ENCODE measurements at places on chromosomes 5 and 9.

- DNase-seq, result no peak
These were observed 10.0 kb downstream of the CMBL start for GRCh38 chr5:10297646-10298204.

- DNase-seq, result no peak
These were observed 51.4 kb upstream of the SLC2A8 start for GRCh38 chr9:127345566-127345965.

- peak; percentile 68 for DNase-seq
These were observed 132.7 kb upstream of the DMRT1 start for GRCh38 chr9:708551-709432.

DNA sequence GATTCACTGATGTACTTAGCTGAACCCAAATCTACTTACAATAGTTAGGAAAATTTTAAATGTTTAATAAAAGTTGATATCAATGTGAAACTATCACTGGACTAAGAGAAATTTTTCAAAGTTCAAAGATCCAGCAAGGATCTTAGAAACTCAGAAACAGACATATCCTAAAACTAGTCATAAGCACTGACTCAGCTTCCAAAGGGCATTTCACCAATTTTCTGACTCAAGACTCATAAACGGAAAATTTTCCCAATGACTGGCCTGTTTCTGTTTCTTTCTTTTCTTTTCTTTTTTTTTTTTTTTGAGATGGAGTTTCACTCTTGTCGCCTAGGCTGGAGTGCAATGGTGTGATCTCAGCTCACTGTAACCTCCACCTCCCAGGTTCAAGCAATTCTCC, 66.6 kb downstream of the CDC14B start:
- no peak for DNase-seq

GRCh38 chr9:71806901-71807307, 38.6 kb upstream of the CEMIP2 start:
- peak; percentile 87 for DNase-seq

- DNase-seq, result no peak
These were observed 305.6 kb downstream of the DOCK8 start for GRCh38 chr9:520302-520701.

DNA sequence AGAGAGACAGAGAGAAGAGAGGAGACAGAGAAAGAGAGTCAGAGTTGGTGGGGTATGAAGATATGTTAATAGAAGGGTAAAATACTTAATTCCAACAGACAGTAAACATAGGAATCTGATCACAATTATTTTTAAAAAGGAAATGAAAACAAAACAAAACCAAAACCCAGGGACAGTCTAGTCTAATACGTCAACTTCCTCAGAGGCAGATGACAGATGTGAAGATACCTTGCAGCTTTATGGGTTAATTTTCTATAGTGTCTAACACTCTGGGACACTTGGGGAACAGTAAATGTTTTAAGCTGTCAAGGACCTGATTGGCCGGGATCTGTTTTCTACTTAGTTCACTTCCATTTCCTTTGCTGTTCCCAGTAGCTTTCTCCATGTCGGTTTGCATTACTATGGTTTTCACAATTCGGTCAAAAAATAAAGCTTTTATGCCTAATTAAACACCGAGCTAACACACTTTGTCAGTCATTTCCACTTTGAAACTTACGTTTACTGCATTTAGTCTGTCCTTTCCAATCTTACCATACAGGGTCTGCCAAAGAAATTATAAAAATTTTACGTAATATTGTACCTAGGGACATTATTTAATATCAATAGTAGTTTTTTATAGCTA, 216.5 kb downstream of the MCTP1 start:
- DNase-seq, result no peak

DNA sequence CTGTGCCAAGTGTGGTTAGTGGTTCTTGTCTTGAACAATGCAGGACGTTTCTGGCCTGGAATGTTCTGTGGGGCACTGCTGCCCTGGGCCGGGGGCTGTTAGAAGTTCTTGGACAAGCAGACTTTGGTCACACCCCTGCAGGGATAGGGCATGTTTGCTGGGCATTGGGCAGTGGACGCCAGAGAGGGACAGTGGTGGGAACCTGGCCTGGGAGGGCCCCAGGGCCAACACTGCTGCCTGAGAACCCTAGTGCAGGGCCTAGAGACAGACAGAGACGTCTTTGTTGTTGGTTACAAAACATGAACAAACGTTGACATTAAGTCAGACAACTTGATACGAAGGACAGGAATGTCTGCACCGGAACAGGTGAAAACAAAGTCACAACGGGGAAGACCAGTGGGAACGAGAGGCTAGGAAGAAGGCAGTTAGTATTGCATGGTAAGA, 57.0 kb downstream of the WNK2 start:
- no peak for DNase-seq

DNA sequence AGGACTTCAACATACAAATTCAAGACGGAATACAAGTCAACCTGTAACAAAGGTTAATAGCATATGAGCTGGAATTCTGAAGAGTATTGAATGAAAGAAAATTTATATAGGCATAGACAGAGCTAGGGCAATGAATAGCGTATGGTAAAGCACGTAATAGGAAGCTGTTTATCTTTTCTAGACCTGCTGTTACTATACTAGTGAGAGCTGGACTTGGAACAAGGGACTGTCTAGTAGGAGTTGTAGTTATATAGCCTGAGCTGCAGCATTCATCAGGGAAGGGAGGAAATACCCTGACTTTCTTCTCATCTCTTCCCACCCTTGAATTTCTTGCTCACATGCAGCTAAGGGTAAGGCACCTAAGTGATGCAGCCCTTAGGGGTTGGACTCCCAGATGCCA, 67.5 kb upstream of the PRLR start:
- no peak for DNase-seq

DNA sequence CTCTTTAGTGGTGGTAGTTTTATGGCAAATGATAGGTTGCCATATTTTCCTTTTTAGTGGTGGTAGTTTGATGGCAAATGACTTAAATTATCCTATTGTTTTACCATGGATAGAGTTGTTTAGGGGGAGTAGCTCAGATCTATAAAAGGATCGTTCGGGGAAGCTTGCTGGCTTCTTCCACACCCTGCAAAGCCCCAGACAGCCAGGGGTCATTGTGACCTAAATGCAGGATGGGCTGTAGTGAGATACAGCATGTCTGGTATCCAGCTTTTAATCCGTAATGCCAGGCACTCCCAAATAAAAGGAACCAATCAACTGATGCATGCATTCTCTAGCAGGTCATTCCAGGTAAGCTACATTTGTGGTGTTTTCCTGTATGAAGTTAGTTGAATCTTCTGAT, 67.1 kb downstream of the PRR16 start:
- DNase-seq, result no peak

DNA sequence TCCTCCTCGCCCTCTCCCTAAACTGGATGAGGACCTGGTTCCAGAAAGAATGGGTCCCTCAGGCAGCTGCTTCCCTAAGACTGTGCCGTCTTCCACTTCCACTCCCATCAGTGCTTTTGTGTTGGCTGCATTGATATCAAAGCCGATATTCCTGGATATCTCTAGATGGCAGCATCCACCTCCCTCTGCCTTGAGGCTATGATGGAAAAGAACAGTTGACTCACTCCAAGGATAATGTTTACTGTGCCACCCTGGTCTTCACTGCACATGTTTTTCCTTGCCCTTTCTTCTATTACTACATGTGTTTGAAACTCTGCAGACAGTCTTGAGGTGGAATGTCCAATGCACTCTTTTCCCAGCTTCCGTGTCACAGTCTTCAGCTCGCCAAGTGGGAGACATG, 211.6 kb downstream of the MAST4 start:
- DNase-seq, result no peak

DNA sequence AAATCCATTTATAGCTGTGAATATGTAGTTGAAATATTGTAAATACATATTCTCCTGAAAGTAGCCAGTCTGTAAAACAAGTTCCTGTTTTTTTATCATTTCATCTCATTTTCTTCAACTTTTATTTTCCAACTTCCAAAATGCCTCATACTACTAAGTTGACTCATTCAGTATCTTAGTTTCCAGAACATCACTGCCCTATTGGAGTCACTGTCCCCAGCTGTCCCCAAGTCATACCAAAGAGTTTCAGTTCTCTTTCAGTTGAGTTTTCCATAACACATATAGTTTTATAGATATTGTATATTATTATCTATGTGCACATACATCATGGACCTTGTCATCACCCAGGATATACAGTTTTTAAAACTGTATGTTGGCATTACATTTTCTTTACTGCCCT, 261.7 kb downstream of the CDH12 start:
- no peak for DNase-seq

DNA sequence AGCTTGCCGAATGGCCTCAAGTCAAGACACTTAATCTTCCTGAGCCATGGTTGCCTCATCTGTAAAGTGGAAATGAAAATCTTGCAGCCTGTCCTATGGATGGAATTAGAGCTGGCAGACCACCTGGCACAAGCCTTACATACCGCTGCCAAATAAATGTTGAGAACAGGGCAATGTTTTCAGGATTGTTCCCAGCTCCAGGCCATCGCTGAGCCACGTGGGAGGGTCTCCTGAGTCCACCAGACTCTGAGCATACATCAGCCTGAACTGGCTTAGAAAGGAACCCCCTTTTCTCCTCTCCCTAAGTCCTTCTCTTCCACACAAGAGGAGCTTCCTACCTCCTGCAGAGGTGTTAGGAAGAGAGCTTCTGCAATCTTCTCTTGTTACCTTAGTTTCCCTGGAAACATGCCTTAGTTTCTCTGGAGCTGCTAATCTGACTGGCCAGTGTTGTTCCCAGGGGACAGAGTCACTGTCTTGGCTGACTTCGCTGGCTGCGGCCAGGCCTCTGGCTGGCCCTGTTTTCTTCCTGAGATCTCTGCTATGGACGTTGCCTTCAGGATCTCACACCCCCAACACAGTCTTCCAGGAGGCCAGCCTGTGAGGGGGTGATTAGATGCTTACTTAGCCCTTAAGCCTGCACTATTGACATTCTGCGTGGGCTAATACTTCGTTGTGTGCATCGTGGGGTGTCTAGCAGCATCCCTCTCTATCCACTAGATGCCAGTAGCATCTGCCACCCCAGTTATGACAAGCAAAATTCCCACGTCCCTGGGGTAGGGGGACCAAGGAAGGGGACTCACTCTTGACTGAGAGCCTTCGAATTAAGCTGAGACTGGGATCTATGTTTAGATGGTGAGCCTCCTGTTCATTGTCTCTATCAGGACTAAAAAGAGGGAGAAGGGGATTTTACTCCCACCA, 62.2 kb downstream of the BOD1 start:
- no peak for DNase-seq

DNA sequence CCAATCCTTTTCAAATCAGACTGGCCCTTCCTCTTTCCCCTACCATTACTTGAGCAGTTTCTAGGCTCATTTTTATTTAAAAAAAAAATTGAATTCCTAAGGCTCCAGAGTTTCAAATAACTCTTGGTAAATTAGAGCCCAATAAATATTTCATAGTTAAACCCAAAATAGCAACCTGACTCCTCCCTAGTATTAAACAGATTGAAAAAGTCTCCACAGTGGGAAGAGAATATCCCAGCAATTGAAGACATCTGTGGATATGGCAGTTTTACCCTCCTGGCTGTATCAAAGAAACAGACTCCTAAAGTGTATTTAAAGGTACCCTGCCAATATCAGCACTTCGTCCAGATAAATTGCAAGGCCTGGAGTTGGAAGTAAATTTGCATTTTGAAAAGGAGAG, 52.7 kb upstream of the GDNF start:
- no peak for DNase-seq

GRCh38 chr9:35313916-35314315, 152.1 kb downstream of the UNC13B start:
- no peak for DNase-seq

DNA sequence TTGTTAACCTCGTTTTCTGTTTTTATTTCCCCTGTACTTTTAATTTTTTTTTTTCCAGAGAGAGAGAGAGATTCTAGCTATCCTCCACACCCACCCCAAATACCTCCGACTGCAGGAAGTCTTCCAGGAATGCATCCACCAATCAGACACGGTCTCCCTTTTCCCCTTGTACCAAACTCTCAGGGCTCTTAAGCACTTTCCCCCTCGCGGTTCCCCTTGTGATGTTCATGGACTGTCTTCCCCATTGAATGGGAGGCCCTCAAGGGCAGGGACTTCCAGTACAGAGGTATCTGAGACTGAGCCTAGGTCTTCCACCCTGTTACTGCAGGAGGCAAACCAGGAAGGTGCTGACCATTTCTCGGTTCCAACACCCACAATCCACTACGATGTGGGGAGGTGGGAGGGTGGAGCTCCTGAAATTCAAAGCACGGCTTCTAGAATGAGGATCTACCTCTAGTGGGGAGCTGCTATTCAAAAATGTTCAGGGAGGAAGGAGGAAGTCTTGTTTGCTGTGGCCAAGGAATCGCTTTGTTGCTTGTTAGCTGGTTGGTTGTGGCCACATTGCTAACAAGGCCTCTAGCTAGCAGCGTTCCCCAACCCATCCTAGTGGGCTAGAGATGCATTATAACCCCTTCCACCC, 37.5 kb upstream of the PTGS1 start:
- peak; percentile 21 for DNase-seq

DNA sequence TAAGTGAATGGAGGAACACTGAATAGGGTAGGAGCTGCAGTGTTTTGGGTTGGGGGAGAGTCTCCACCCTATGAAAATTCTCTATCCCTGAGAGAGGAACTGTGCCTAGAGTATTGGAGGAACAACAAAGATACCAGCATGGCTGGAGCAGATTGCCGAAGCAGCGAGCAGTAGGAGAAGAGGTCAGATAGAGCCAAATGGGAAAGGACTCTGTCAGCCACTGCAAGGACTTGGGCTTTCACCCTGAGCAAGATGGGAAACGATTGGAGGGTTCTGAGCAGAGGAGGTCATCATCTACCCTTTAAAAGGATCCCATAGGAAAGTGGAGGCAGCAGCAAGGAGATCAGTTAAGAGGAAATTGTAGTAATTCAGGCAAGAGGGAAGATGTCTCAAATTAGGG, 4.4 kb upstream of the LYSMD3 start:
- no peak for DNase-seq

GRCh38 chr5:157613385-157614245, 38.0 kb upstream of the ADAM19 start:
- no peak for DNase-seq

GRCh38 chr5:176578391-176578808, 29.3 kb downstream of the CDHR2 start:
- peak; percentile 23 for DNase-seq

DNA sequence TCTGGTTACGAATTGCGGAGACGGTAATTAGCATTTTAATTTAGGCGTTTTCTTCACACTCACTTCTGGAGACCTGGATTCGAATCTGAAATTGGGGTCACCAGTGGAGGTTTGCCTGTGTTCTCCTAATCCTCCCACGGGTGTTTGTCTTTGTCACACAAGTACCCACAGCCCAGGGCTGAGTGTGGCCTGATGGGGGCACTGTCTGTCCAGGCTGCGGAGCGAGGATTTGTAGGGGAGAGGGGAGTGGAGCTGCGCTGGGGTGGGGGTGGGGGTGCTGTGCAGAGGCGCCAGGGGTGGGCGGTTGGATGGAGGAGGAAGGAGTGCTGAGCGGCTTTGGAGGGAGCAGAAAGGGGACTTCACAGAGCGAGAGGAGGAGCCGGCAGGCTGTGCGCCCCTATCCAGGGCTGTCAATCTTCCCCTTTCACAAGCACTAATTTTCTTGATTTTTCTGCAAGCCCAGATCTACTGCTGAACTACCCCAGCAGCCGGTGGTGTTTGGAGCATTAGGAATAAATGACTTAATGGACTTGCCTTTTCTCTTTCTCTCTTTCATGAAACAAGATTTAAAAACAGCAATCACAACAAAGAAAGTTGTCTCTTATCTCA, 53.1 kb downstream of the TSPAN17 start:
- no peak for DNase-seq
